ENCODE measurements at places on chromosomes 11 and 22.

DNA sequence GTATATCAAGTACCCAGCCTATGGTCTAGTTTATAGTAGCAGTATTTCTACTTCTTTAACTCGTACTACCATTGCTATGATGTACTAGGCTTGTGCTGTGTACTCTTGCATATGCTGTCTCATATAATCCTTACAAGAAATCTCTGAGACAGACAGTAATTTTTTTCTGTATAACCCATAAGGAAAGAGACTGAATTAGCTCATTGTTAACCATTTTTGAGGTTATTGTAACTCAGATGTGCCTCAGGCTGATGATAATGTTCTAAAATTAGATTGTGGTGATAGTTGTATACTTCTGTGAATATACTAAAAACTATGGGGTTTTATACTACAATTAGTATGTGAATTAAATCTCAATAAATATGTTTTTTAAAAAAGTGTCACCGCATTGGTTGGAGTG is 112.2 kb upstream of the RRM1 start:
- DNase-seq: no peak

GRCh38 chr11:96185220-96185768 is 157.7 kb downstream of the MAML2 start:
- DNase-seq: no peak

GRCh38 chr11:117303101-117303500 is 12.0 kb downstream of the BACE1-AS start:
- DNase-seq: no peak

DNA sequence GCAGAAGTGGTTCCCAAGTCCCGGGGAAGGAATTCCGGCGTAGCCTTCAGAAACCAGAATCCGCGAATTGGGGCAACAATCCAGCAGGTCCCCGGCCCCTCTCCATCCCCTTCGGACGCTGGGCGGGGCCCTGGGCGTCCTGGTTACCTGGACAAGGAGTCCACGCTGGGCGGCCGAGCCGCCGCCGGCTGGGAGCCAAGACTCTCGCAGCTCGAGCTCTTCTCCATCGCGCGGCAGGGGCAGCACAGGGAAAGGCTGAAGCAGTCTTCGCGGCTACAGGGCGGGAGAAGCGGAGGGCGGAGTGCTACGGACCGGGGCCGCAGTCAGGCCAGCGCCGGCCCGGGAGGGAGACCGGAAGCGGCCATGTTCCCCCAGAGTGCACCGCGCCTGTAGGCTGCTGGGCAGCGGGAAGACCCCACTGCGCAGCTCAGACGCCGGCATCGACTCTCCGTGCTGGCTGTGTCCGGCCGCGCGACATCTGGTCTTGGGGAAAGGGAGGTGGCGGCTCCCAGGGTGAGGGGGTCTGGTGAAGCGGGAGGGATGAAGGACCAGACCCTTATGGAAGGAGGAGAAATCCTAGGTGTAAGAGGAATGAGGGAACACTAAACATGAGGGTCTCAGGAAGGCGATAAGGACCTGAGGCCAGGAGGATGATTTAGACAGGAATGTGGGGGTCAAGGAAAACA is at the start of gene MTMR2:
Gene MTMR2, minus strand, starts transcription at position 380 of the 686 bp plus-strand sequence. Its CDS starts 153 bp downstream, at position 227.
- DNase-seq: peak; percentile 11

DNA sequence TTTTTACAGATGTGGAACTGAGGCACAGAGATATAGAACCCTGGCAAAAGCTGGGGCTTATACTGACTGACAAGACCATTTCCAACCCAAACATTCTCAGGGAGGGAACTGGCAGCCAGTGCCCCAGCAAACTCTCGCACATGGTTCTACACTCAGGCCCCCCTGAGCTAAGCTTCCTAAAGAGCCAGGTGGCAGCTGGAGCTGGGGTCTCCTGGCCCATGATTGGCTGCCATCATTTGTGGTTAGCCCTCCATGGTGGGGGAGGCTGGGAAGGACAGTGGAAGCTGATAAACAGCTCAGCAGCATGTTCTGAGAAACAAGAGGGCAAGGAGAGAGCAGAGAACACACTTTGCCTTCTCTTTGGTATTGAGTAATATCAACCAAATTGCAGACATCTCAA is at the start of gene RAG1:
Gene RAG1, plus strand, starts transcription at position 314 of the 400 bp plus-strand sequence. CDS start 5,298 bp downstream, outside the sequence.
- DNase-seq: no peak

GRCh38 chr22:32565002-32565339 is 90.4 kb downstream of the FBXO7 start:
- DNase-seq: no peak

DNA sequence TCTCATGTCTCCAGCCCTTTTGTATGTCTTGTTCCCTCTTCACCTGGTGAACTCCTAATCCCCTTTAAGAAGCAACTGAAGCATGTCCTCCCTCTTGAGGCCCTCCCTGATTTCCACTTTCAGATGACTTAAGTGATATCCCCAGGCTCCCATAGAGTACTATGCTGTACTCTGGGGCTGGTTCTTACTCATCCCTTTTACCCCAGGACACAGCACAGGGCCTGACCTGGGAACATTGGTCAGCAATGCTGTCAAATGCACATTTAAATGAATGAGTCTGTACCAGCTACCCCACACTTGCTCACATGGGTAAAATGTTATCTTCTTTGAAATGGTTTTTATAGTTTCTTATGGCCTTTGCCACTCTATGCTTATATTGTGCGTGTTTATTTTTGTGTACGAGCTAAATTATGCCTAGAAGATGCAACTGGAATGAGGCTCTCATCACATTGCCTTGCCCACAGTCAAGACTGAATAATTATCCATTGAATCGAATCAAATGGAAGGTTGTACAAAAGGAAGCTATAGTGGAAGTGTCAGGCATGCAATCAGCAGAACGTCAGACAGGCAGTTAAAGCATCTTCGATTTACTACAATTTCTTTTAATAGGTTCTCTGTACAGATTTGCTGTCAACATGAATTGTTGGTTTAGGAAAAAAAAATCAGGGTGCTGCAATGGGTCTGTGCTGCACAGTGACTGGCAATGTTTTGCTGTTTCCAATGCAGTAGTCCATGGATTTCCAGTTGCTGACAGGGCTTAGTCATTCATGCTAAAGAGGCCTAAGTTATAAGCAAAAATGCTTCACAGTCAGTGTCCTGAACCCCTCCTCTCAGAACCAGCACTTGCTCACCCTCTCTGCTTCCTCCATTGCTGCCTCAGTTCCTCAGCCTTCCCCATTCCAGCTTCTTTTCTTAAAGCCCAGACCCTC is 79.5 kb downstream of the PARVA start:
- DNase-seq: no peak

DNA sequence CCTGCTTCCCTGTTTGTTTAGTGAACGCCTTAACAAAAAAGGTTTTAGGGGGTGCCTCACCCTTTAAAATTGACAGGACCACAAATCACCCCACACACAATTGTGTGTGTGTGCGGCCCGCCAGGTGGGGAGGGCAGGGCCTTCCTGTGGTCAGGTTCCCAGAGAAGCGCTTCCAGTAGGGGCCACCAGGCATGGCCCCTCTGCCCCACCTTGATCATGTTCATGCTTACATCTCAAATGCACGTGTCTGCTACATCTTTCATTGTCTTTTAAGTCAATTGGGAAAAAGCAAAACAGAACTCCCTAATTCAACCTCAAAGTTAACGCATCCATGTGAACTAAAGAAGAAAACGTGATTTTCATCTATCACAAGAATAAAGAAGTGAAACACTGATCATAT is 1335.3 kb downstream of the TBC1D22A start:
- DNase-seq: no peak

GRCh38 chr11:10294290-10294953 is 403 bp upstream of the SBF2 start:
- no peak for DNase-seq

DNA sequence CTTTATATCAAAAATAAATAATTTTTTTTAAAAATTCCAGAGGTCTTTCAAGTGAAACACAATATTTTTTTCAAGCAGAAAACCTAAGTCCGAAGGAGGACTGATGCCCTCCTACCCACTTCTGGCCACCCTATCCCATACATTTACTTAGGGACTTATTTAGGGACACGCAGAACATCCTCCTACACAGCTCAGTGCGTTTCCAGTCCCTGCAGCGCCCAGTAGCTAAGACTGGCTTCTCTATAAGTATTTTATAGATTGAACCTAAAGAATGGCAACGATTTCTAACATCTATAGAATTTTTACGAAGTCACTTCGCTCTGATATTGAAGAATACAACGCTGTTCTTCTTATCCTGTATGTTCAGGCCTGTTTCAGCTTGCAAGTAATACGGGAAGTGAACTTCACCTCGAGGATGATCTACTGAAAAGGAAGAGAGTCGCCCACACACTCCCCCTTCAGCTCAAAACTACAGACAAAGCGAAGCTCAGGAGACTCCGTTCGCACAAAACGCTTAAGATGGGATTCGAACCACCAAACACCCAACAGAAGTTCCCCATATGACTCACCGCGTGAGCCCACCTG is 328 bp downstream of the CHEK2 start:
- no peak for DNase-seq

DNA sequence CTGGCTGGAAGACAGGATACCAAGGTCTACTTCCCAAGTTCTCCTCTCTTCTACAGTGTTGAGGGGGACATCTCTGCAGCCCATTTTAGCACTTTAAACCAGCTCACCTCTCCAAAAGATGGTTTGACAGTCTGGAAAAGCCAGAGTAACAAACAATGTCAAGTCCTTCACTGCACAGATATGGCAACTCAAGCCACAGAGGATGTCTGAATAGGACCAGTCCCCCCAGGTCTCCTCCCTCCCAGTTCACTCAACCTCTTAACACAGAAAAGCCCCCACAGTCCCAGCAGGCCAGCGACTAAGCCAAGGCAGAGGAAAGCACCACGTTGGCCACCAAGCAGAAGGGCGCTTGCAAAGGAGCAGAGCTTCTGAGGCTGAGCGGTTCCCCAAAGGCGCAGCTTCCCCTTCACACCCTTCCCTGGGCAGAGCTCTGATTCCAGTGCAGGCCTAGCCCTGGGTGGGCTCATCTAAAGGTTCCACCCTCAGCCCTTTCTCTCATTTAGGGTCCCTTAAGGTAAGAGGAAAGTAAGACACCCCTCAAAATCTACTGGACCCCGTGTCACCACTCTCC is 62.7 kb downstream of the PAK1 start:
- DNase-seq: no peak

- no peak for DNase-seq
Measured at GRCh38 chr11:1869427-1870325, 16.8 kb downstream of the LSP1 start.

- DNase-seq: no peak
Measured at GRCh38 chr11:100105982-100106358, 581.1 kb upstream of the ARHGAP42 start.
